ENCODE measurements at places on chromosomes 1 and 21.

DNA sequence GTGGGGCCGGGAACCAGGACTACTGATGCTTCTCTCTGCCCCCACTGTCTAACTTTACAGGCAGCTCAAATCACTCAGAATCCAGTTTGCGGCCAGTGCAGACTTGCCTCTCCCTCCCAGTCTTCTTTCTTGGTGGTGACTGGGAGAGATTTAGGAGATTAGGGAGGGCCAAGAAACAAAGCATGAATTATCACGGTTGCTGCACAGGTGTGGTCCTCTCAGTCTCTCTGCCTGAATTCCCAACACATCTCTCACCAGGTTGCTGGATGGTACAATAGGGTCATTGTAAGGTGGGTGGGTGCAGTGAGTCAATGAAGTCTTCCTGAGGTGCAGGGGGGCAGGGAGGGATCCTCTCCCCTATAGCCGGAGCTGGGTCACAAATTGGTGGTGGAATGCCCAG, 12.6 kb downstream of the S100A11 start:
- no peak for DNase-seq

DNA sequence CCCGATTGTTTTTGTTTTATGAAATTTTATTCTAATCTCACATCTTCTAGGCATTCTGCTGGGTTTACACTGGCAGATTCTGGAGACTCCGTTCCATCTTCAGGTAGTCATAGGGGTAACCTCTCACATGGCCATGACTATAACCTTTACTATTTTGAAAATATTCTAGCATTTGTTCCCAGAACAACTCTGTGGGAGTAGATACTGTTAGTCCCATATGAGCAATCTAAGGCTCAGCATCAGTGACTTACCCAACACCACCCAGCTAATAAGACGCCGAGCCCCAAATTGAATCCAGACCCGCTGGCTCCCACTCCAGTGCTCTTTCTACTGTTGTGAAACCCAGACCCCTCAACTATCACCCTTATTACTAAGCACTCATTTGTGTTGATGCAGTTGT, 9.8 kb downstream of the ADAMTS4 start:
- no peak for DNase-seq

DNA sequence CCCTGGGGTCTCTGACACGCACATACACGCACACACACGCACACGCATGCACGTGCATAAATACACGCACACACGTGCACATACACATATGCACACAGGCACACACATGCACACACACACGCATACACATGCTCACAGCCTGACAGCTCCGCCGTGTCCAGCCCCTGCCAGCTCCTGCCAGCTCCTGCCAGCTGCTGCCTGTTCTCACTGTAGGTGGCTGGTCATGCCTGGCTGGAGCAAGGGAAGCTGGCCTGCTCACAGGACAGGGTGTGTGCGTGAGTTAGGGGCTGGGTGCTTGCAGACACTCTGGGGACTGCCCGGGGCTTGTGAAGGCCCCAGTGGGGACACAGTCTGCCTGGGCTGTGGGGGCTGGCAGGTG, 4.9 kb downstream of the PLCH2 start:
- no peak for DNase-seq

DNA sequence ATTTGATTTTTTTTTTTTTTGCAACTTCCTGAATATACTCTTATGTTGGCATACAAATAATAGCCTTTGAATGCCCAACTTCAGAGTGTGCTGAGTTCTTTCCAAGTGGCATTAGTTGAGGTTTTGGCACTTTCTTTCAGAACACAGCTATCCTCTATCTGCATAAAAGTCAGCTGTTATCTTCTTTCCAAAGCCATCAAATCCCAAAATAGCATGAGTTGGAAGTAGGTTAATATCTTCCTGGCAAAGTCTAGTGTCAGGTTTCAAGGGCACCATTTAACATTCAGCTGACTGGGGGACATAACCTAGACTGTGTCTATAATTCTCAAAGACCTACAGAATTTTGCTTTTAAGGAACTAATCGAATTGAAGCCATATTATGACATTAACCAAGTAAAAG, 223.9 kb downstream of the PLPP3 start:
- DNase-seq, result no peak

- DNase-seq, result no peak
Measured at GRCh38 chr1:164834641-164835040, 275.7 kb downstream of the PBX1 start.

GRCh38 chr1:204970937-204971336, 72.1 kb upstream of the CNTN2 start:
- DNase-seq, result no peak

GRCh38 chr21:38982096-38982495, 176.4 kb downstream of the ETS2 start:
- DNase-seq, result no peak

- no peak for DNase-seq
Measured at GRCh38 chr1:109725510-109725909, 13.5 kb downstream of the GSTM5 start.

Data from stimulated activated CD4-positive, alpha-beta T cell treated with anti-CD3 and anti-CD28 coated beads, Interleukin-12 subunit alpha, Interleukin-12 subunit beta, amount 100 ng/mL, for 4 hours (primary cell).